ENCODE measurements at places on chromosomes 7 and 10.

- no peak for DNase-seq
These were observed 11.1 kb downstream of the PRLHR start for GRCh38 chr10:118584181-118584954.

GRCh38 chr7:16083931-16084330 is 337.4 kb downstream of the CRPPA start:
- DNase-seq, result no peak

DNA sequence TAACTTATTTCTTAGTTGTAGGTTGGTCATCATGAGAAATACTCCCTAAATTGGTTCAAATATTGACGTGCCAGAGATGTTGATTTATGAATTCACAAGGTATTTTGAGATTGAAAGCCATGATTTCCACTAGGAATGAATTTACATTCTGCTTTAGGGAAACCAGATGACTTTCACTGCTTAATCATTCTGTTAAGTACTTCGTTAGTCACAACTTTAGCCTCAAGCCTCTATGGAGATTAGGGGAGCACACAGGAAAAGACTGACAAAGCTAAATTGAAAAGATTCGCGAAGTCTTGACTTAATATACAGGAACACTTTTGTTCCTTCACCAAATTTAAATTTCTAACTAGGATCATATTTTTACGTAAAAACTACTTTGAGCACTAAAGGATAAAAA is 250.4 kb upstream of the CACNA2D1 start:
- DNase-seq, result no peak

- DNase-seq, result peak; percentile 7
These were observed 33.8 kb upstream of the ICA1 start for GRCh38 chr7:8295638-8296361.

GRCh38 chr10:91672021-91672608 is 39.2 kb upstream of the PPP1R3C start:
- no peak for DNase-seq
